ENCODE measurements at places on chromosomes 11 and 22.

GRCh38 chr11:121372671-121373429 is 79.3 kb upstream of the SORL1 start:
- DNase-seq = no peak

- DNase-seq = no peak
Observed at GRCh38 chr11:73426219-73426850, 50.1 kb downstream of the RELT start.

DNA sequence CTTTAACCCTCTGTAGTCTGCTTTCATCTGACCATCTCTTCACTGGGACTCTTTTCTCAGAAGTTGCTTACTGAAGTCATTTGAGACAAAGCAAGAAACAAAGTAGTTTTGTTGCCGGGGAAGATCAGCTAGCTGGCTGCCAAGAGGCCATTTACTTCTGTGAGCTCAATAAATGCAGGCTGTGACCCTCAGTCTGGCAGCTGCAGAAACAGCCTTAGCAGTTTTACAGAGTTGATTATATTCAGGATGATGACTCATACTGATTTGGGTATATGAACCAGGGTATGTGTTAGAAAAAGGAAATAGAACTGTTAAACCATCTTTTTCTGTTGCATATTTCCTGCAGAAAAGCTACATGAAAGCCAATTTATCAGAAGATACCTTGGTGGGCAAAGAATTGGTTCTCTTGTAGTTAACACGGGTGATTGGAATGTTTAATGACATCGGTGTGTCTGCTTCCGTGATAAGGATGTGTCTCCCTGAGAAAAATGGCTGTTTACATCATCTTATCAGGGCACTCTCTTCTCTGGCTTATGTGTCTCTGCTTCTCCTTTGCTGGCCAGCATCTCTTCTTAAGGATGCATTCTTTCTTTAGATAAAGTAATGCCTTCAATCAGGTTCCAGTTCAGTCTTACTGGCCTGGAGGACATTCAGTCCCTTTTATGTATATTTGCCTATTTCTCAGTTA is 18.5 kb downstream of the FIBIN start:
- no peak for DNase-seq

GRCh38 chr11:70717936-70718595 is 319.7 kb downstream of the CTTN start:
- no peak for DNase-seq

DNA sequence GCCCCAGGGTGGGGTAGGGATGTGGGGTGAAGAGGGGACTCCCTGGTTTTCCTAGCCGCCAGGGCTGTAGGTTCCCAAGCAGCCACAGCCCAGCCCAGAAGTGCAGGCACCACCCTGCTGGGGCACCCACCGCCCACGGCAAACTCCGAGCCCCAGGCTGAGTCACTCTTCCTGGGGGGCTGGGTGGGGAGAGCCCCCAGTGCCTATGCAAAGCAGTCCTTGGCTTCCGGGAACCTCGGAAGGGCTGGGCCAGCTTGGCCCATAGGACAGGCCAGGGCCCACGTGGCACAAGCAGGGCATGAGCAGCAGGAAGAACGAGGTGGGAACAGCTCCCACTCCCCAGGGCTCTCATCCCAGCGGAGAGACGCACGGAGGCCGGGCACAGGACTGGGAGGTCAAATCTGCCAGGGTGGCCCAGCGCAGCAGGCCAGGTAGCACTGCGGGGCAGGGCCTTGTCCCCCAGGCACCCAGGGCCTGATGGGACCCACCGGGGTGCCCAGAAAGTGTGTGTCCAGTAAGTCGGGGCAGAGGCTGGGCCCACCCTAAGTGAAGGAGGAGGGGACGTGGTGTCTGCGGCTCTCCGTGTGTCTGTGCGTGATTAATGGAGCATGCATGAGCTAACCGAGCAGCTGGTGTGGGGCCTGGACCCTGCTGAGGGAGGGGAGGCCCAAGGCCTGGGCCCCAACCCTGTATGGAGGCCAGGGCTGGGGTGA is 4.6 kb upstream of the IL17REL start:
- DNase-seq = peak; percentile 58

- DNase-seq = peak; percentile 1
Observed at GRCh38 chr11:62010935-62011528, 43.6 kb upstream of the FTH1 start.

- no peak for DNase-seq
Observed at GRCh38 chr11:124970925-124971324, 16.9 kb downstream of the CCDC15 start.

DNA sequence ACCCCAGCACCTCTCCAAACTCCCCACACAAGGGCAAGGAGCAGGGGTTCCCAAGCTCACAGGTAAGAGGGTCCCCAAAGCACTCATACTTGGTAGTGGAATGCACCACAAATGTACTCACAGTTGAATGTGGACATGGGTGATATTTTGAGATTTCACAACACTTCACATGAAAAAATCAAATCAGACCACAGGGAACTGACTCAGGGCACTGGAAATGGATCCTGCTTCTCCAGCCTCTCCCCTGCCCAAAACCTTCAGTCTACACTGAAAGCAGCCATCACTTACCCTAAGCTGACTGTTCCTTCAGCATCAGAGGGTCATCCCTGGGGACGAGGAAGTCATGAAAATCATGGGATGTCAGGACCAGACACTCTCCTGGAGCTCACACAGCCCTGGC is 40.2 kb downstream of the SCGB1A1 start:
- no peak for DNase-seq

GRCh38 chr11:45666648-45667642 is 1.5 kb upstream of the CHST1 start:
- no peak for DNase-seq

GRCh38 chr11:80598905-80599304 is 1158.1 kb upstream of the TENM4 start:
- no peak for DNase-seq

GRCh38 chr11:118217575-118217974 is 7.2 kb downstream of the JAML start:
- no peak for DNase-seq

- DNase-seq = no peak
Observed at GRCh38 chr22:20123366-20124082, 6.5 kb upstream of the TRMT2A start.

- DNase-seq = peak; percentile 6
Observed at GRCh38 chr22:23053912-23054530, 16.3 kb upstream of the GNAZ start.

DNA sequence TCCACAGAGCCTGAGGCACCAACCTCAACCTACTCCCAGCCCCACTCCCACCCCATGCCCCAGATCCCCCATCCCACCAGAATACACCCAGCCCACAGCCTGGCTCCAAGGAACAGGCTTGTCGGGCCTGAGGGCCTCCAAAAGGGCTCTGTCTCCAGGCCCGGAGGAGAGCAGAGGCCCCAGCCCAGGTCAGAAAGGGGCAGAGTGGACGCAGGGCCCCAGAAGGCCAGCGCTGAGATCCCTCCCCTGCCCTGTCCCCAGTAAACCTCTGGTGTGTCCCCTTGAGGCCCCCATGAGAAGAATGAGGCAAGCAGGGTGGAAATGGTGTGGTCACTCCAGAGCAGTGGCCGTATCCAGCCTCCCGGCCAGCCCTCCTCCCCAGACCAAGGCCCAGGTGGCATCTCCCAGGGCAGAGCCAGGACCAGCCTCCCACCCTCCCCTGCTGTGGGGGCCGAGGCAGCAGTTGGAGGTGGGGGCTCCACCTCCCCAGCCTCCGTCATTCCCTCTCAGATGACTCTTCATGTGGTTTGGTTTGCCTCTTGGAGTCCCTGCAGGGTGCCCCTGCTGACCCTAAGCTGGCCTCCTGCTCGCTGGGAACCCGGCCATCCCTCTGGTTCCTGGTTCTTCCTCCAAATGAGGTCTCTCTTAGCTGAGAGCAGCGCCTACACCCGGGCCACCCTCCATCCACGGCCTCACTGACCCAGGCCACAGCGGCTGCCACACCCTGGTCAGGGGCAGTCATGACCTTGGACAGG is 195.0 kb downstream of the IGLL1 start:
- DNase-seq = no peak

- DNase-seq = no peak
Observed at GRCh38 chr11:130223291-130223971, 63.8 kb downstream of the ST14 start.

GRCh38 chr11:120173019-120173705 is 35.2 kb upstream of the TRIM29 start:
- peak; percentile 5 for DNase-seq

- no peak for DNase-seq
Observed at GRCh38 chr11:27783701-27784355, 83.6 kb upstream of the BDNF start.

DNA sequence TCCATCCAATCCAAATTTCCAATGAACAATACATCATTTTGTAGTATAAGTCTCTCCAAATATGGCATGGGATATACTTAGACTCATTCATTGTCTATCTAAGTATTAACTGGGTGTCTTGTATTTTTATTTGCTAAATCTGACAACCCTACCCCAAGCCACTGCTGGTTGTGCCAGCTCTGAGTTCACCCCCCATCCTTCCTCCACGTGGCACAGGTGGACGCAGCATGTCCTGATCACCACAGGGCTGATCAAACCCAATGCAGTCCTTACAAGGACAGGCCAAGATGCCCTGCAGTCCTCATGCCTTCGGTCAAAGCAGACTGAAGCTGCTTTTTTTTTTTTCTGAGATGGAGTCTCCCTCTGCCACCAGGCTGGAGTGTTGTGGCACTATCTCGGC is 62.8 kb downstream of the SYN3 start:
- no peak for DNase-seq

DNA sequence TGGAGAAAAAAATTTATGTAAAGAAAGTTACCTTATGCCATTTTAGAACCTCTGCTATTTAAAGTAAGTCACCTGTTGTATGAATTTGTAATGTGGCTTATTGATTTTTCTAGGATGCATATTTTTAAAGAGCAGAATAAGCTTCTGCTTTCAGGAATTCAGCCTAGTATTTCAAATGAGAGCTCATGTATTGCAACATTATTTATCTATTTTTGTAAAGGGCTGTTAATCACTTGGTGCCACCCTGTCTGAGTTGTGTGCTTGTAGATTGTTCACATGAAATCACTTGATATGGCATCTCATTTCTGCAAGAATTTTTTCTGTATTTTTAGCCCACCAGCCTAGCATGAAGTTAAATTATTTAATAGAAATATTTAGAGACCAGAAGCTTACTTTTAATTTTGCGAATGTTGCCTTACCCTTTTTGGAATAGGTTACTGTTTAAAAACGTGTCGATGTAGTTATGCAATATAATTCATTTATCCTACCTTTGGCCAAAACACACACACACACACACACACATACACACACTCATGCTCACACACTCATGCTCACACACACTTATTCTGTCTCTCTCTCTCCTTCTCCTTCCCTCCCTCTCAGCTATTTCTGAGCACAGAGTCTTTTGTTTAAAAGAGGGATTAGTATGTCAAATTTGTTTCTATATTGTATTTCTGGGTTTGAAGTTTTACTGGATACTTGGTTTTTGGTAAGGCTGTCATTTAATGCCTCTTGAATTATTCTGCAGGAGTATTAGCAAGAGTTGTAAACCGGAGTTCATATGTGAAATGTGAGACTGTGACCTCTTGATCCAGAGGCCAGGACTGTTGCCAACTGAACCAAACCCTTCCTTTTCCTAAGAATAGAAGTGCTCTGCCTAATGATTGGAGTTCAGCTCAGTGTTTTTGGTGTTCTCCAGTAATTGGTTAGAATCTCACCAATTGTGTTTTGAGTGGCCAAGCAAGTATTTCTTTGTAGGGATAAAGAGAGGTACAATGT is 34.4 kb downstream of the YAP1 start:
- DNase-seq = no peak

GRCh38 chr22:45632791-45633515 is 38.7 kb upstream of the ATXN10 start:
- no peak for DNase-seq

DNA sequence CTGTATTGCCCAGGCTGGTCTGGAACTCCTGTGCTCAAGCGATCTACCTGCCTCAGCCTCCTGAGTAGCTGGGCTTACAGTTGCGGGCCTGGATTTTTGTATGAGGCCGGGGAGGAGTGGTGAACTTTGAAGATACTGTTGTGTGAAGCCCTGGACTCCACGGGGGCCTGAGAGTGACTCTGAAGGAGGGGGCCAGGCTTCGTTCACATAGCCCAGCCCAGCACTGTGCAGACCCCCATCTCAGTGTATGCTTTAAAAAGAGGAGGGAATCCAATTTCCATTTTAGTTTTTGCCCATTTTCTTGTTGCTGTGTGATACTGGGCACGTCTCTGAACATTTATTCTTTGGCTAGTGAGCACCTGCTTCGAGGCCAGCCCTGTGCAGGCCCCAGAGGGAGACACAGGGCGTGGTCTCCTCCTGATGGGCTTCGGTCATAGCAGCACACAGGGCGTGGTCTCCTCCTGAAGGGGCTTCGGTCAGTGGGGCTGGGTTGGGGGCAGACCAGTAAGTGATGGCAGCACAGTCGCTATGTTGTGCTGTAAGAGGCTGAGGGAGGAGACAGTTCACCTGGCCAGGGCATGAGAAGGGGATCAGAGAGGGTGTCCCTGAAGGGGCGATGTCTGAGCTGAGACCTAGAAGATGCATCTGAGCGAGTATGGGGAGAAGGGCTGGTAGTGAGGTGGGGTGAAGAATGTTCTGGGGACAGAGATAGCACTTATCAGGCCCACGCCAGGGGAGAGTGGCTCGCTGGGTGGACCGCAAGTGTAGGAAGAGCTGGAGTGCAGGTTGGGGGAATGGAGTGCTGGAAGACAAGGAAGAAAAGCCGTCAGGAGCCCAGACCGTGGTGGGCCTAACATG is 14.0 kb downstream of the SAMM50 start:
- DNase-seq = no peak

DNA sequence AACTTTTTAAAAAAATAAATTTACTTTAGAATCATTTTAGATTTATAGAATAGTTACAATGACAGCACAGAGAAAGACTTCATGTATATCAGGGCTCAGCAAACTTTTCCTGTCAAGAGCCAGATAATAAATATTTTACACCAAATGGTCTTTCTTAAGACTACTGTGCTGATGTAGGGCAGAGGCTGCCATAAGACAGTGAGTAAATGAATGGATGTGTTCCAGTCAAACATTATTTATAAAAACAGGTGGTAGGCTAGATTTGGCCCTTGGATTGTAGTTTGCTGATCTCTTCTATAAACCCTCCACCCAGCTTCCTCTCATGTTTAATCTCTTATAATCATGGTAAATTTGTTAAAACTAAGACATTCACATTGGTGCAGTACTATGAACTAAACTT is 33.0 kb downstream of the CECR2 start:
- no peak for DNase-seq

DNA sequence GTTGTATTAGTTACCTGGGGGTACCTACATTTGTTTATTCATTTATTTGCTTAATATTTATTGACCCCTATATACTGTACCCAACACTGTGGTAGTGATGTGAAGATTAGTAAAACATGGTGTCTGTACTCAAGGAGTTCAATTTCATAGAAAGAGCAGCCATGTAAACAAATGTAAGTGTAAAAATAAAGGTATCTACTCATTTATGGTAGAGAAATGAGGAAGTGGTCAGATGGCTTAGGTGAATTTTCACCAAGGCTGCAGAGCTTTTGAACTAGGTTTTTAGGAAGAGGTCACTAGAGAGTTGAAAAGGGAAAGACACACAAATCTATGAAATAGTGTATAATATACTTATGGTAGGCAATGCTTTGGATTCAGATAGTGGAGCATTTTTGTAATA is 11.1 kb downstream of the CTR9 start:
- DNase-seq = no peak

Measured in activated T-cell treated with anti-CD3 and anti-CD28 coated beads, Interleukin-2, amount 50 U/mL, for 1 hour (primary cell).